NCI-H526 treated with DMSO at 0.1 percent for 48 hours (cell line): ENCODE measurements at places on chromosomes 7 and 10.

GRCh38 chr10:94083662-94084265 lies 90.0 kb downstream of the PLCE1 start:
- DNase-seq: no peak

GRCh38 chr10:30247704-30248103 lies 101.4 kb downstream of the MTPAP start:
- DNase-seq: no peak

GRCh38 chr10:112739592-112740353 lies 210.3 kb upstream of the TCF7L2 start:
- DNase-seq: no peak

DNA sequence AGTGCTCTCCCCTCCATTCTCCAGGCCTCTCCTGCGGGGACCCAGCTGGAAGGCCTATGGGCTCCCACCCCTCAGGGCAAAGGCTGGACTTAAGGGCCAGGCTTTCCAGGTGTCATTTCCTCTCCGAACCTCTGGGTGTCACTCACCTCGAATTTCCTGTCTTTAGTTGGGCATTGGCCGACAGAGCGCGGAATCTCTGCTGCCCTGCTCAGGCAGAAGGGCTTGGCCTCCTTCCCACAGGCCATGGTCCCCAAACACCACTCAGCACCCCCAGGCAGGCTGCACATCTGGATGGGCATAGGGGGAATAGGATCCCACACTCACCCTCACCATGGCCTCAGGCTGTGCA lies 212.9 kb downstream of the CCSER2 start:
- DNase-seq: no peak

GRCh38 chr7:23114896-23115295 lies 9.3 kb downstream of the KLHL7 start:
- no peak for DNase-seq
